ENCODE measurements at places on chromosomes 11 and 22.

DNA sequence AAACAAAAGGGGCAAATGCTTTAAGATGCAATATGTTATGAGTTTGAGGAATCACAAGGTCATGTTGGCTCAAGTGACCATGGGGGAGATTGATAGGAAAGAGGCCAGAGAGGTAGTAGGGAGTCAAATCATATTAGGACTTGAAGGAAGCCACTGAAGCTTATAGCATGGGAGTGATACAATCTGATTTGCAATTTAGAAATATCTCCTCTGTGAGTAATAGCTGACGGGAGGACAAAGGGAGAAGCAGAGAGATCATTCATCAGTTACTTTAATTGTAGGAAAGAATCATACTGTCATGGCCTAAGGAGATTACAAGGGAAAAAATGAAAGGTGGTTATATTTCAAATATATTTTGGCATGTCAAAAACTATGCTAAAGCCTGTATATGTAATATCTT is 793.6 kb upstream of the RAG2 start:
- DNase-seq: no peak

- DNase-seq: no peak
These were observed 19.2 kb downstream of the SERPIND1 start for GRCh38 chr22:20792966-20793728.

DNA sequence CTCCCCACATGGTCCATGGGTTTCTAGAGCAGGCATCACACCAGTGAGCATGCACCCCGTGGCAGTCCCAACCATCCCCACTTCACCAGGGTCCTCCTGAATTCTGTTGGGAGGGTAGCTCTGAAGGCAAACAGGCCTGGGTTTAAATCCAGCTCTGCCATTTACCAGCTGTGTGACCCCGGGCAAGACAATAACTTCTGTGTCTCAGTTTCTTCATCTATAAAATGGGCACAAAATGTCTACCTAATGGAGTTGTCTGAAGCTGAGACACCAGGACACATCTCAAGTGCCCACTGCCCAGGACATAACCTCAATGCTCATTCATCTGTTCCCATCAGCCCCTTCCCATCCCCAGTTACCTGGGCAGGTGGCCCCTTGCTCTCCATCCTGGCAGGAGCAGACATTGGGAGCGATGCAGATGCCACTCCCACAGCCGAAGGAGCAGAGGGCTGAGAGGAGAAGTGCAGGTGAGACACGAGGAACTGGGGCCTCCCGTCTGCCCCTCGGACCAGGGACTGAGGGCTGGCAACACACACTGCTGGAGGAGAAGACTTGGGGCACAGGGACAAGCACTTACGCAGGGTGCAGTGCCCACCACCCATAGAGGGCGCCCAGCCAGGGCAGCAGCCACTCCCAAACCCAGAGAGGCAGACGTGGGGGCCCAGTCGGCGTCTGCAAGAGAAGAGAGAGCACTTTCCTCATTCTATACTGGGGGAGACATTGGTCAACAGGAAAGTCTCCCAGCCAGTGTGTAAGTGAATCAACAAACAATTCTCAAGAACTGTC is 4.0 kb downstream of the VWCE start:
- DNase-seq: no peak

DNA sequence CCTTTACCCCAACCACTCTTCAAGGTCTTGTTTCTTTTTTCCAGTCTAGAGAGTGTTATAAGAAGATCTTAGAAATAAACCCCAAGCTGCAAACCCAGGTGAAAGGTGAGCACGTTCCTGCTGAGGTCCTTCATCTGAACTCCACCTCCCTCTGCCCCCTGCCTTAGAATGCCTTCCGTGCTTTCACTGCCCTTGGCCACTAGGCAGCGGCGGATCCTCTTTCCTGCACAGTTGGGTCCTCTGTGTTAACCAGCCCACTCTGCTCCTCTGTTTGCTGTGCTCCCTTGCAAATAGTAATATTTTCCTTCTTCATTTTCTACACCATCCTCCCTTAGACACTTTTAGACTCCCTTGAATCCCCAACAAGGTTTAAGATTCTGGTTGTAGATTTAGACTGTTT is 24.3 kb downstream of the TTC12 start:
- DNase-seq: no peak

GRCh38 chr11:116702772-116703385 is 69.9 kb downstream of the BUD13 start:
- DNase-seq: peak; percentile 20

GRCh38 chr11:131661132-131661531 is 290.7 kb downstream of the NTM start:
- DNase-seq: no peak

- no peak for DNase-seq
These were observed 190.7 kb downstream of the SNX19 start for GRCh38 chr11:130725421-130726233.

GRCh38 chr11:122441666-122442035 is 213.9 kb upstream of the UBASH3B start:
- no peak for DNase-seq

DNA sequence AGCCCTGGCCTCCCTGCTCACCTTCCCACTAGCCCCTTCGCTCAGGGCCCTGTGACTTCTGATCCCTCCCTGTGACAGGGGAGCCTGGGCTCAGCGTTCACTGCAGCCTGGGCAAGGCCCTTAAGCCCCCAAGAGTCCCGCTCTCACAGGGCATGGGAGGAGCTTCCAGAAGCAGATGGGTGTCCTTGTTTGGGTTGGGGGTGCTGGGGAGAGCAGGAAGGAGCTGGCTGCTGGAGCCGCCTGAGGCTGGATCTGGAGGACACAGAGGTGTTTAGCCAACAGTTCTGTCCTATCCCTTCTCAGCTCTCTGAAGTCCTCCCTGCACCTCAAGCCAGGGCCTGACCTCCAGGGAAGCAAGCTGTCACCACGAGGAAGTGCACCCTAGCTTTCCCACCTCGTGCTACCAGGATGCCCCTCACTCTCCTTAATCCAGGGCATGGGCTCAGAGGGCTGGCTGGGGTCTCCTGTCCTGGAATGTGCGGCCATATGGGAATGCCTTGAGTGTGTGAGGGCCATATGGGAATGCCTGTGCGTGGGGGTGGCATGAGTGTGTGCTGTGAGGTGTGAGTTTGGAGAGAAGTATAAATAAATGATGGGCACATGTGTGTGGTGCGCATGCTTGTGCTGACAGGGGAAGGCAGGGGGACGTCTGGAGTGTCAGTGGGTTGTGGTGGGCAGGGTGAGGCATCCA is 25.0 kb upstream of the TUB start:
- DNase-seq: no peak

DNA sequence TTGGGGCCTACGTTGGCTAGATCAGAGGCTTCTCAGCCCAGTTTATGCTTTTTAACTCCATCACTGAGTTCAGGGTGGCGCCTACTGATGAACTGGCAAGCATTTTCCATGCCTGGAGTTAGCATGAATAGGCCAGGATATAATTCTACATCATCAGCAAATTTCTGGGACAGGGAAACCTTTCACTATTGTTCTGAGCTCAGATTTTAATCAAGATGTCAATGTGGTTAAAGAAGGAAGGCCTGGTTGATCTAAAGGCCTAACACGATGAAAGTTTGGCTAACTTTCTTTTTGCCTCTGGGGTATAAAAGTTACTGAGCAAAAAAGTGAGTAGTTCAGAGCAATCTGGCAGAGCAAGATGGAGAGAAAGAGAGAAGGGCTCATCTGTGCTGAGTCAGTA is 21.7 kb upstream of the IFITM3 start:
- DNase-seq: no peak

GRCh38 chr11:65539744-65540289 is 14.9 kb downstream of the SCYL1 start:
- no peak for DNase-seq

DNA sequence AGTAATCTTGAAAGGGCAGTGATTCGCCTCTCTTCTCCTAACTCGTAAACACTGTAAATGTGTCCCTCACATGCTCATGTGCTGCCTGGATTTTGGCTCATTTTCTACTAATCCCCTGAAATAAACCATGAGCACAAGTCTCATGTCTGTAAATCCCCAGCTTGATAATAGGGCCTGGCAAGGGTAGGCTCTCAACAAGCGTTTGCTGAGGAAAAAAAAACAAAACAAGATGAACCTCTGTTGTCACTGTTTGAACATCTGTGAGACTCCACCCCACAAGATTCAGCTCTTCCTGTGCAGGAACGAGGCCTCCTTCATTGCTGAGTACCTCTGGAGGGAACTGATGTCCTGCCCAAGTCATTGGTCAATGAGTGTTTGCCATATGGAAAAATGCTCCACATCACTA is 4.5 kb upstream of the CYB5R2 start:
- DNase-seq: no peak

GRCh38 chr11:115199481-115200069 is 304.6 kb downstream of the CADM1 start:
- DNase-seq: no peak

DNA sequence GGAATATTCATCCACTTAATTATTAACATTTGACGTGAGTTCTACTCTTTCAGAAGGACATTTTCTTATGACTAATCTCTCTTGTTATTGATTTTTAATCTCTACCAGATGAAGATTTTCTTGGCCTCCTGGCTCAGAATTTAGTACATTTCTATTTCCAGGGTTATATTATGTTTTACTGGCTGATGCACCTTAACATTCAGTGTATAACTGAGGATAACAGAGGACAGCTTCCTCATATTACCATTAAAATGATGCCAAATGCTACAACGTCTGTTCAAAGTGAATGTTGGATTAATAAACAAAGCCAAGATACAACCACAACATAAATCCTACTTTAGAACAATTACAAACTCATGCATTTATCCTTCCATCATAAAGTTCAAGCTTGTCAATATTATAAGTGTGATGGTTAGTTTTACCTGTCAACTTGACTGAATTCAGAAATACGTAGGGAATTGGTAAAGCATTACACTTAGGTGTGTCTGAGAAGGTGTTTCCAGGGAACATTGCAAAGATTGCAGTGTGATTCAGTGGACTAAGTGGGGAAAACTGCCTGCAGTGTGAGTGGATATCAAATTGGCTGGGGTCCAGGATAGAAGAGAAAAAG is 485.2 kb downstream of the LRRC4C start:
- no peak for DNase-seq

DNA sequence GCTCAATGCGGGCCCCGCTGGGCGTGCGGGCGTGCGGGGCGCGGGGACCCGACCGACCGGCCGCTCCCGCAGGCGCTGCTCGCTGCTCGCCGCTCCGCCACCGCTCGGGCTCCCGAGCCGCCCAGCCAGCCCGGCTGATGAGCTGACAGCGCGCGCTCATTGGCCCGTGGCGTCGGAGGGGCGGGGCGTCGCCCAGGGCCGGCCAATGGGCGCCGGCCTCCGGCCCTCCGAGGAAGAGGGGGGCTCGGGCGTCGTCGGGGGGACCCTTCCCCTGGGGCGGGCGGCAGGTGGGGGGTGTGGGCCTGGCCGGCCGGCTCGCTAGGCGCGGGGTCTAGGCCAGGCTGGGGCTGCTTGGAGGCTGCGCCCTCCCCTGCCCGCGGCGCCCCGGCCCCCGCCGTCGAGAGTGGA is at the start of gene SCUBE1:
Gene SCUBE1 (minus strand): TSS at position 111 of the 408 bp plus-strand sequence. CDS start 111 bp downstream, outside the sequence.
- no peak for DNase-seq

GRCh38 chr11:43952020-43952400 is 9.6 kb downstream of the C11orf96 start:
- no peak for DNase-seq

- DNase-seq: no peak
These were observed 365.3 kb downstream of the CTTN start for GRCh38 chr11:70763606-70764005.

DNA sequence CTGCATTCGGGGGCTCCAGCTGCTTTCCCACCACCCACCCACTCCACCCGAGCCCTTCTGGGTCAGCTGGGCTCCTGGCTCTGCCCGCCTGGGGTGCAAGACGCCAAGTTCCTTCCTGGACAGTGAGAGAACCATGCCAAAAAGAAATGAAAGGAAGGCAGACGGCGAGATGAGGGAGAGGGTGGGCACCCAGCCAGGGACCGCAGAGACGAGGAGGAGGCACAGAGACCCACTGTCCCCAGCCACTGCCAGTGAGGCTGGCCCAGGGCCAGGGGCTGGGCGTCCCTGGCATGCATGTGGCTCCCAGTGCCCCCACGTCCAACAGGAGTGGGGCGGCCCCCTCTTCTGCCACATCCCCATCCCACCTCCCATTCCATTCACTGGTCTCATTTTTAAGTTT is 10.8 kb upstream of the CD81 start:
- peak; percentile 36 for DNase-seq

DNA sequence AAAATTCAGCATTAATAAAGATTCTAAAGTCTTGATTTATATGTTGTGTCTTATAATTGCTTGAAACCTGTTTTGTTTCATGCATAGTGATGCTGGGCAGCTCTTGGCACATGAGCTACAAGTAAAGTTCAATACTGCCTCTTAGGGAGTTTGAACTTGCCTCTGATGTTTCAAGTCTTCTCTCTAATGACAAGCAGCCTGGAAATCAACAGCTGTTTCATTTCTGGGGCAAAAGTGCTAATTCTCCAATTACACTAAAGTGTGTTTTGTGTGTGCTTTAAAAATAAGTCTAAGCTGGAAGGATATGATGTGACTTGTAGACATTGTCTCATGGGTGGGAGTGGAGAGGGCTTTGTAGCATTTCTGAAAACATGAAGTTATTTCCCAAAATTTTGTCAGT is 23.7 kb upstream of the SESN3 start:
- no peak for DNase-seq

DNA sequence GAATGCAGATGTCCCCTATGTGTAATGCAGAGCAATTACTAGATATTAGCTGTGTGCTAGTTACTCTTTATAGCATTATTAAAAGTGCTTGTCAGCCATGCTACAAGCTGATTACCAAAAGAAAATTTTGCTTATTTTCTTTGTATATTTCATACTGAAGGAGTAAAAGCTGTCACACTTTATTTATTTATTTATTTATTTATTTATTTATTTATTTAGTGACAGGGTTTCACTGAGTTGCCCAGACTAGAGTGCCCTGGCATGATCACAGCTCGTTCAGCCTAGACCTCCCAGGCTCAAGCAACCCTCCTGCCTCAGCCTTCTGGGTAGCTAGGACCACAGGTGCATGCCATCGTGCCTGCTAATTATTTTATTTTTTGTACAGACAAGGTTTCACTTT is 4.3 kb upstream of the MTNR1B start:
- no peak for DNase-seq

- no peak for DNase-seq
These were observed 4.8 kb upstream of the NOX4 start for GRCh38 chr11:89495951-89496350.

All from nucleus accumbens (tissue), 56 donors.